ENCODE measurements at places on chromosomes 12 and 14.

- DNase-seq: no peak
These were observed 14.5 kb upstream of the WDR89 start for GRCh38 chr14:63656194-63656593.

DNA sequence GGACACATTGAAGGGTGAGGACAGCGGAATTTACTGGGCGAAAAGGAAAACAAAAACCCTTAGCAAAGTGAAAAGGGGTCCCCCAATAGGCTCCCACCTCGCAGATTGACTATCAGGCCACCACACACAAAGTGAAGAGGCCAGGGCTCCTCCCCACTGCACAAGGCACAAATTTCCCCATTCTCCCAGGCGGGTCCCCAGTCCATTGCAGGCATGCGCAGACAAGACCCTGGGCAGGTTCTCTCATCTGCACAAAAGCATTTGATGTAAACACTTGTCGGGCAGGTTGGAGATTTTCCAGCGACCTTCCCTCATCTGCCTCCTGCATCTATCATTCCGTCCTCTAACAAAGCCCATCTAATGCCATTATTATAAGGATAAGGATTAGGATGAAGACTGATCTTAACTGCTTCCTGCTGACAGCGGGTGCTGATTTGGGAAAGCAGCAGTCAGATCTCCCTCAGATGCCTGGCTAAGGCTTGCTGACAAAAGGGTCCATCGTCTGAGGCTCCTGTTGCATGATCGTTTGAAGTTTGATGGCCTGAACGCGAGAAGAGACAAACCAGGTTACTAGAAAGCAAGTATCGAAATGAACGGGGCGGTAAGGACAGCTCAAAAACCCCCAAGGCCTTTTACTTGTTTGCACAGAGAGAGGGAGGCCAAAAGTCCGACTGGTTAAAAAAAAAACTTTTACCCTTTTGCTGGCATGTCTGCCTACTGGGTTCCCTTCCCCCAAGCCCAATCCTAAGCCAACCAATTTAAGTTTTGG is 14.4 kb downstream of the ASCL4 start:
- no peak for DNase-seq

GRCh38 chr12:92136965-92137721 is 8.5 kb downstream of the BTG1 start:
- no peak for DNase-seq

- DNase-seq: no peak
These were observed 9.6 kb downstream of the PUS7L start for GRCh38 chr12:43749016-43749415.

DNA sequence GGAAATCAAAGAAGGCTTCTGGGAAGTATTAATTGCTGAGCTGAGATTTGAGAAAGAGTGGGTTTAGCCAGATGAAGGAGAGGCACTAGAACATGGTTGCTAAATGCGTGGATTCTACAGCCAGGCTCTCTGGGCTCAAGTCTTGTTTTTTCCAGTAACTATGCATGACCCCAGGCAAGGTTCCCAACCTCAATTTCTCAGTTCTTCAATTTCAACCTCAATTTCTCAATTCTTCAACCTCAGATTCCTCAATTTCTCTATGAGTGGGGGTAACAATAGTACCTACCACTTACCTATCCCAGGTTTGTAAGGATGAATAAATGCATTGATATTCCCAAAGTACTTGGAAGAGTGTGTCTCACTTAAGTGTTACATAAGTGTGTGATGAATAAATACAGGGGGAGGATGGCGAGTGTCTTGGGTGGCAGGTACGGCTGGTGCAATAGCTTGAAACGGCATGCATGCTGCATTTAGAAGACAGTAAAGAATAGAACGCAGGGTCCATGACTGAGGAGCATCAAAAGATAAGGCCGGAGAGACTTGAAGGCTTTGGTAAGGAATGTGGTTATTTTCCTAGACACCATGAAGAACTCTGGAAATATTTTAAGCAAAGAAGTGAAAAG is 149.1 kb upstream of the ATP2B1 start:
- DNase-seq: no peak

DNA sequence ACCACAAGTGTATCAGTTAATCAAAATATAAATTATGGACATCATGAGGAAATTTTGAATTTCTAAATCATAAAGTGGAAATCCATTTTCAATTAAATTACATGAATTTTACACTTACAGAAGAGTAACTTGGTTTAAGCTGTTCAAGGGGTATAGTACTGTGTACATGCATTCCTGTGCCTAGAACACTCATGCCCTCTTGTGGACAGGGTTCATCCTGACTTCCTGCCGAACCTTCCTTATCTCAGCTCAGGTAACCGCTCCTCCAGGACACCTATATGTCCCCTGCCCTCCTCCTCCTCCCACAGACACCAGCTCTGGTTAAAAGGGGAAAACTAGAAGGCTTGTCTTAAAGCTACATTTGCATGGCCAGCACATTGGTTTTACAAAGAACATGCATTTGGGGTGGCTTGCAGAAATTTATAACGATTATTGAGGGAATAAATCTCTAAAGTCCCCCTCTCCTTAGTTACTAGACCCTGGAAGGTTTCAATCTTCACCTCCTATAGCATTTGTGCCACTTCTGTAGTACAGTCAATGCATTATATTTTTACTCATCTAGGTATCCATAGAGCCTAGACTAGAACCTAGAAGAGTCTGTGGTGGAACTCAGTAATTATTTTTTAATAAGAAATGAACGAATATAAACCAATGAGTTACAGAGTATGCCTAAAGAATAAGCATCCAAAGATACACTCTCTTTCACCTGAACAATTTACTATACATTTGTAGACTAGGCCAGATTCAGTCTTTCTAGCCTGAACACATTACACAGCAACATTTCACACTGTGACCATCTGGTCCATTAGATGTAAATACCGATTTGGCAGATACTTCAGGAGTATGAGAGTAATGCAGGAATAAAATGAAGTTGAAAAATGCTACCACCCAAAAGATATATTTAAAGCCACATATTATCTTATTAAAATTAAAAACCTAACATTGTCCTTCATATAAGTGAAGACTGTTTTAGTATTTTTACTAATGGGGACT is 345.6 kb downstream of the PAWR start:
- DNase-seq: no peak

DNA sequence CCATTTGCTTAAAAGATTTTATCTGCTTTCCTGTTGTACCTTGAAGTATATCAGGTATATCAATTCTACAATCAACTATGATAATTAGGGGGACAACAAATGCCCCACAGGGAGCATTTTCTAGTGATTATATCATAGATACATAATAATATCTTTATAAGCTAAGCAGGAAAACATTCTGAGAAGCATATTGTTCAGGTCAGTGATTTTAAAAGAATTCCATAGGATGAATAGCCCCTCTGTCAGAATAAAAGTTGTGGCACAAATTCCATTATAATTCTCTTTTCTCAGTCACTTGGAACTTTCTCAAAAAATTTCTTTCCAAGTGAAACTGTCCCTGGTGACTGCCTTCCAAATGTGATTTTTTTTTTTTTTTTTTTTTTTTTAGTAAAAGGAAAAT is 32.9 kb upstream of the HMGA2 start:
- DNase-seq: no peak

- no peak for DNase-seq
These were observed 8.1 kb upstream of the TMED10 start for GRCh38 chr14:75184492-75184891.

DNA sequence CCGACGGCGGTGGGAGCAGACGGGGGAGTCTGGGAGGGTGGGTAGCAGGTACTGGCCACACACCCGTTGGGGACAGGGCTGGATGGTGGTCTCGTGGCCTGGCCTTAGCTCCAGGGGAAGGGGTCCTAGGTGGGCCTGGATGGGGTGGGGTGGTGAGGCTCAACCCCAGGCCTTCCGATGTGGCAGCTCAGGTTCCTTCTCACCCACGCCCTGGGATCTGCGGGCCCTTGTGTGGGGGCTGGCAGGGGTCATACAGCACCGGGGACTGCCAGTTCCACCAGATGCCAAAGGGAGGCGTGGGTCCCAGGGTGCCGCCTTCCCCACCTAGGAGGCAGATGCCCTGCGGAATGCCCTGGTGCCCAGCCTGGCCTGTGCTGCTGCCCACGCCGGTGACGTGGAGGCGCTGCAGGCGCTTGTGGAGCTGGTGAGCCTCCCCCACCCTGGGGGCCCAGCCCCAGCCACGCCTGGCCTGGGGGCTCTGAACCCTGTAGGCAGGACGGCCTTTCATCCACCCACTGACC is 21.0 kb downstream of the ASPG start:
- no peak for DNase-seq

DNA sequence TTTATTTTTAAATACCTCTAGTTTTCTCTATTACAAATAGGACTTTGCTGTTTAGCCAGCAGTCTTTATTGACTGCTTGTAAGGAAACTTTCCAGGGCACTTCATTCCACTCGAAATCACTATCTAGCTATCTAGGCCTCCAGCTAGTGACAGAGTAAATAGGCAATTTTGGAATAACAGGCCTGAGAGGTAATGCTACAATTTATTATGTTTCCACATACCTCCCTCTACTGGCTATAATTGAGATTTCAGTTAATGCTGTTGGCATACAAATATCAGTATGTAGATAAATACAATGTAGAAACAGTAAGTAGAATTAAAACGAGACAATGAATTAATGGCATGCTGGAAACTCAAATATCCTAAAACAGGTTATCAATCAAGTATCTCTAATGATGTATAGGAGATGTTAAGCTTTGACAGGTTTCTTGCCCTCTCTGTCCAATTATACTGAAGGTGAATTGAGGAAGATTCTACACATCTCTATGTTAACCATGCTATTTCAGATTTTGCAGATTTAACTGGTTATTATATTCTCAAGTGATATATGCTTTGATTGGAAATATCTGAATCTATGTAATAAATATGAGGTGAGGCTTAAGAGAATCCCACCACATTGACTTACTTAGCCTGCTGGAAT is 7.2 kb downstream of the DTD2 start:
- no peak for DNase-seq

DNA sequence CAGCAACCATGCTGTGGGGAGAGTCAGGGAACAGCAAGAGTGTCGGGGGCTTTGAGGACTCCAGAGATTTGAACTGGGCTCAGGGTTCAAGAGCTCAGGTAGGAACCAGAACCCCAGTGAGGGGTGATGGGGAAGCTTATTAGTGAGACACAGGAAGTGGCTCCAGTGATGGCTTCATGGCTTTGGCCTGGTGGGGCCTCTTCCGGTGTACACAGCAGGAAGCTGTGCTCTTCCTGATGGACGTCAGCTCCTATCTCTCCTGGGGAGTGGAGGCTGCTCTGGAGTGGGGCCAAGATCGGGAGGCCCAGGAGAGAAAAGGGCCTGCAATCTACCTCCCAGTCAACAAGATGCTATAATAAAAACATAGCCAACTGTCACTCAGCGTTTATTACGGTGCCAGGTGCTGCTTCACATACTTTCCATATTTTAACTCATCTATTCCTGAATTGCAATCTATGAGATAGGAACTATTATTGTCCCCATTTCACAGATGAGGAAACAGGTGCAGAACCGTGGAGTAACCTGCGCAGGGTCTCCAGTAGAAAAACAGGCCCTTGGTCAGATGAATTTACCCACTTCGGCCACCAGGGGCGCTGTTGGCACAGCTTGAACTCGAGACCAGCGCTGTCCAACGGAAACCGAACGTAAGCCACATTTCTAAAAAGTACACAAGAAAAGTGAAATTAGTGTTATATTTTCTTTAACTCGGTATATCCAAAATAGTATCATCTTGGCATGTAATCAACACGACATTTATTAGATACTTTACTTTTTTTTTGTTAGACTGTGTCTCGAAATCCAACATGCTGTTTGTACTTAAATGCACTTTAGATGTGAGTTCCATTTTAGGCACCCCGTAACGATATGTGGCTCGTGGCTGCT is 63.6 kb upstream of the DLK1 start:
- DNase-seq: peak; percentile 62

- DNase-seq: no peak
These were observed 18.9 kb downstream of the TMEM120B start for GRCh38 chr12:121731473-121731872.

GRCh38 chr12:77189901-77190416 is 124.6 kb upstream of the E2F7 start:
- no peak for DNase-seq

GRCh38 chr12:75579552-75579951 is 68.1 kb upstream of the KRR1 start:
- no peak for DNase-seq

DNA sequence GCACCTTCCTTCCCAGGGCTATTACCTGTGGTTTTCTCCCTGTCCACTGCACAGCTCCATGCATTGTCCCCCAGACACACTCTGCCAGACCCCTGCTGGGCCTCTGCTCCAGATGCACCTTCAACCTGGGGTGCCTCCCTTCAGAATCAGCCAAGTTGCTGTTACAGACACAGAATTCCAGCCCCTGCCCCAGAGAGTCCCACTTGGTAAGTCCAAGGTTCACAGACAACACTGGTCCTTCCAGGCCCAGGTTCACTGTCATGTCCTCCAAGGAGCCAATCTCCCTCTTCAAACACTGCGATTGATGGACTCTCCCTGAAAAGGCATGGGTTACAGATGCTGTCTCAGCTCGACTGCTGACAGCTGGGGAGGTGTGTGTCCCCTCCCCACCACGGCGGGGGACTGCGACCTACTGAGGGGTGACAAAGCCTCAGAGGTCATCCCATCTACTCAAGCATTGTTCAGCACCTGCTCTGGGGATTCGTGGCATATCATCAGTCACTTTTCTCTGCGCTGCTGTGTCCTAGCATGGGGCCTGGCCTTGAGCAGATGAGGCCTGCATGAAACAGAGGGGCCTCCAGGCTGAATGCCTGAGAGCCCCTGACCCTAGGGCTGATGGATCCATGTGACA is 24.3 kb downstream of the CALM1 start:
- no peak for DNase-seq

- DNase-seq: no peak
These were observed 3.2 kb downstream of the KCNJ8 start for GRCh38 chr12:21771311-21771710.

- peak; percentile 61 for DNase-seq
These were observed 76.6 kb upstream of the GZMB start for GRCh38 chr14:24710403-24711112.

DNA sequence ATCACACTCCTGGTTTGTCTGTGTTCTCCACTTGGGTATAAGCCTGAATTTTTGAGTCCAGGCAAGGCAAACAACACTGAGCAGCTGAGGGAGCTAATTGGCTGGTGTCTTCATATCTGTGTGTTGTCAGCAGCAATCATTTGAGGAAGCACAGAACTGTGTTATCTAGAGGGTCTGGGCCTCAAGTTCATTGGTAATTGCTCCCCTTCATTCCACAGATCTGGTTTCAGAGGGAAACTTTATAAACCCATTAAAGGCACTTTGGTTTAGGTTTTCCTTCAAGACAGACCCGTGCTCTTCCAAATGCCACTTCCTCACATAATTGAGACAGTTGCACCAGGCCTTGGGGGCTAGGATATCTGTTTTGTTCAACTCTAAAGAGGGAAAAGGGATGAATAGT is 5.6 kb downstream of the DACT1 start:
- no peak for DNase-seq

DNA sequence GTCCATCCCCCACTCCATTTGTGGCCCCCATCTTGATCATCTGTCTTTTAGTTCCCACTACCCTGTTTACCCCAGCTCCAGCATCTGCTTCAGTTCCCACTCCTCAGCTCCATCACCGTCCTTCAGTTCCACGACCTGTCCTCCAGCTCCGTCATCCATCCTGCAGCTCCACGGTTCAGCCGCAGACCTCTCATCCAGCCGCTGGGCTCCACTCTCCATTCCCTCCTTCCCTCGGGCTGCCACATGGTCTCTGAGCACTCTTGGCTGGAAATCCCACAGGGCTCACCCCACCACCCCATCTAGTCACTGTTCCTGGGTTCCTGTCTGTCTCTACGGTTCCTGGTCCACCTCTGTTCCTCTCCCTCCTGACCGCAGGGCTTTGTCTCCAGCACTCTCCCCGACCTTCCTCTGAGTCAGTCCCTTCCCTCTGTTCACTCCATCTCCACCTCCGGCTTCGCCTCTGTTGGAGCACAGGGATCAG is 3.3 kb upstream of the P3H3 start:
- DNase-seq: no peak

Measured in activated naive CD4-positive, alpha-beta T cell treated with Interleukin-2 at 50 U/mL for 16 hours (primary cell).